Natural killer cell (primary cell): ENCODE measurements at places on chromosomes 7 and 10. TPM values are rescaled to one million over a fixed set of nuclear protein-coding genes. Genes with fewer than 3 reads are reported as not detected.
A peak's percentile ranks its signal among the peaks of the same experiment; 100 is the strongest.

GRCh38 chr10:9951481-9952257, 1066.0 kb upstream of the CELF2 start:
- no peak for DNase-seq

- no peak for DNase-seq
These were observed 29.3 kb upstream of the CCL24 start for GRCh38 chr7:75842836-75843446.

Gene BLOC1S2
- 60.4 TPM for total RNA-seq

DNA sequence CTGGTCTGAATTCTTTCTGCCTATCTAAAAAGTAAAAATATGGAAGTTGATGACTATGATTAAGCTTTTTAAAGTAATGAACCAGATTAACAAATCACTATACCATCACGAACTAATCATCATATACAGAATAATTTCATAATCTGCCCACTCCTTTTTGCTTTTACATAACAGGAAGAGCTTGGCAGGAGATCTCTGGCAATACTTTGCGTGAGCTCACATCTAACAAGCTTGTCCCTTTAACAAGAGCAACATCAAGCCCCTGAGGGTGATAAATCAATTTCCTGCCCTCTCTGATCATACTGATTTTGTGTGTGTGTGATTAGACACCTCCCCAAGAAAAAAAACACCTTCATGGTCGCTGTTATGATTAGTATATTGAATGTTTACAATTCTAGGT, 143.5 kb upstream of the ASAH2 start:
- DNase-seq: no peak

Gene SMO
- 0.09 TPM for total RNA-seq

GRCh38 chr10:6695519-6695918, 115.4 kb upstream of the PRKCQ start:
- DNase-seq: no peak

- DNase-seq: no peak
These were observed 19.7 kb downstream of the CALML5 start for GRCh38 chr10:5479481-5480161.

GRCh38 chr10:63522277-63522687, 1.1 kb downstream of the REEP3 start:
- DNase-seq: no peak

DNA sequence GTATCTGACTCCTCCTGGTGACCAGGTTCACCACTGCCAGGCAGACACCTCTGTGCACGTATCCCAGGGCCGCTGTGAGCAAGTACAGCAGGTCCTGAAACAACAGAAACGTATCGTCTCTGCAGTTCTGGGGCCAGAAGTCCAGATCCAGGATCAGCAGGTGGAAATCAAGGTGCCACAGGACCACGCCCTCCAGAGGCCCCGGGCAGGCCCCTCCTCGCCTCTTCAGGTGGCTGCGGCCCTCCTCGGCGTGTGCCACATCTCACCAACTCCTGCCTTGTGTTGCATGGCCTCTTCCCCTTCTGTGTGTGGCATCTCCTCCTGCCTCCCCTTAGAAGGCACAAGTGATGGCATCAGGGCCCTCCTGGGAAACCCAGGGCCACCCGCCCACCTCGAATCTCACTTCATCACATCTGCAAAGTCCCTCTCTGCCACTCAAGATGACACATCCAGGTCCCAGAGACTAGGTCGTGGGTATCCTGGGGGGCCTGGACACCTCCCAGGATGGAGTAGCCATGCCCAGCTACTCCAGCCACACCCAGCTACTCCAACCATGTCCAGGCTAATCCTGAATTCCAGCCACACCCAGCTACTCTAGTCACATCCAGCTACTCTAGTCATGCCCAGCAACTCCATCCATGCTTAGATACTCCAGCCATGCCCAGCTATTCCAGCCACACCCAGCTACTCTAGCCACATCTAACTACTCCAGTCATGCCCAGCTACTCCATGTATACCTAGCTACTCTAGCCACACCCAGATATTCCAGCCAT, 52.6 kb upstream of the DNAAF5 start:
- DNase-seq: peak; percentile 22

DNA sequence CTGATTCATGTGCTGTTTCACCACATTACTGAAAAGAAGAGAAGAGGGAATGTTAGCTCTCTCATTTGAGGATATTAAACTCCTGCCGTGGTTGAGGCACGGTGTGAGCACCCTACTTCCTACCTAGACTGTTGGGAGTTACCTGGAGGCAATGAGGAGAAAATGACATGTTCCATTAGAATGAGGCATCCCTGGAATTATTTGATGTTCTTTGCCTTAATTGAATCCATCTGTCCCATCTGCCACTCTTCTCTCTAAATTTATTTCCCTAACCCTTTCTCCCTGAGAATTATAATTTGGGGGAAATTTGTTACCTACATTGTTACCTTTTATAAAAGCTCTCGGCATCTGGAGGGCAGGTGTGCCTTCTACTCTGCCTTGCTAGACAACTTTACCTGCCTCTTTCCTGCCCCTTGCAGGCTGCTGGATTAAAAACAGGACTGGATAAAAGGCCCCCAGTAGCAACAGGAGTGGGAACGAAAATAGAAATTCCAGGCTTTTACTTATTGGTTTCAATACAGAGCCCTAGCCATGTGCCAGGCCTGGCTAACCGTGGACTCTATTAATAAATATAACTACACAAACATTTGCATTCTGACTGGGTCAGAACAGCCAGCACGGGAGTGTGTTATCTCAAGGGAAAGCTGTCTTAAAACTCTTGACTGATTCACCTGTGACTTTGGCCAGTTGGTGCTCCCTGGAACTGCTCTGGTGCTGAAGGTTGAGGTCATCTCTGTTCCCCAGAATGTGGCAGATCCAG, 4.4 kb upstream of the ATXN7L1 start:
- no peak for DNase-seq

DNA sequence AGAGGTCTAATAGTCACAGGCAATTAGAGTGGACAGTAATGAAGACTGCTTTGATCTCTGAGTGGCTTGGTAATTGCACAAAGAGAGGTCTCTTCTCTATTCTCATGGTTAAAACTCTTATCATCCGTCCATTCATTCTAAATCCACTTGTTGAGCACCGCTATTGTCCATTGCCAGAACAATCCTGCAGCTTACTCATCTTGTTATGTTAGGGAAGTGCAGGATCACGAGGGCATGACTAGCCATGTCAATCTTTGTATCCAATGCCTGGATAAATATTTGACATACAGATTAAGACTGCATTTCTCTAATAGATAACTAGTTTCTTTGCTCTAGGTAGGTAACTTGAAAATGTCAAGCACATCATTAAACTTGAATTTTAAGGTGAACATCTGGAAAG, 14.9 kb downstream of the SFTPD start:
- DNase-seq: no peak

Gene LZTS2
- total RNA-seq: 11.7 TPM

Gene ALOX5
- 93.5 TPM for total RNA-seq

Gene EBLN1
- total RNA-seq: not detected

GRCh38 chr10:12902135-12902572, 99.4 kb downstream of the CCDC3 start:
- DNase-seq: peak; percentile 72

DNA sequence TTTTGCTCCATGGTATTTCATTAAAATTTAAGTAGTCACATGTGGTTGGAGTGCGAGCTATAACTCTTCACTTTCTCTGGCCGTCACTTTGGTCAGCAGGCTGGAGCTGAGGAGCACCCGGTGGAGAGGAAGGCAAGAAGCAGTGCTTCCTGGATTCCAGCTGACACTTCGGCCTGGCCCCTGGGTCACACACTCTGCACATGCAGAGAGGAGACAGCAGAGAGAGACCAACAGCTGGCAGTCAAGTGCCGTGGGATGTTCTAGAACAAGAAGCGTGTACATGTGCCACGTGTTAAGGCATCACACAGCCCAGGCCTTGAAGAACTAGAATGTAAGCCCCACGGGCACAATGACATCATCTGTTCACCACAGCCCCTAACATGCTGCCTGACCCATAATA, 30.1 kb downstream of the PSAP start:
- no peak for DNase-seq

Gene CADPS2
- not detected for total RNA-seq

- no peak for DNase-seq
These were observed 9.8 kb downstream of the TBXAS1 start for GRCh38 chr7:139838876-139839275.

- DNase-seq: no peak
These were observed 477.5 kb upstream of the ADARB2 start for GRCh38 chr10:2214805-2215204.

- DNase-seq: peak; percentile 65
These were observed 338.2 kb upstream of the PRKCQ start for GRCh38 chr10:6918305-6918704.

Gene PNLIPRP2
- total RNA-seq: not detected

GRCh38 chr7:158285383-158285770, 302.2 kb downstream of the PTPRN2 start:
- no peak for DNase-seq

GRCh38 chr10:101367569-101368453, 13.8 kb downstream of the BTRC start:
- DNase-seq: no peak

Gene ZNF786
- total RNA-seq: 4.6 TPM
